ENCODE measurements at places on chromosomes 5 and 9.
A peak's percentile ranks its signal among the peaks of the same experiment; 100 is the strongest.

- DNase-seq = peak; percentile 29
These were observed 211.5 kb upstream of the NREP start for GRCh38 chr5:111968459-111968858.

GRCh38 chr9:89471390-89471789 is 26.5 kb downstream of the SEMA4D start:
- no peak for DNase-seq

DNA sequence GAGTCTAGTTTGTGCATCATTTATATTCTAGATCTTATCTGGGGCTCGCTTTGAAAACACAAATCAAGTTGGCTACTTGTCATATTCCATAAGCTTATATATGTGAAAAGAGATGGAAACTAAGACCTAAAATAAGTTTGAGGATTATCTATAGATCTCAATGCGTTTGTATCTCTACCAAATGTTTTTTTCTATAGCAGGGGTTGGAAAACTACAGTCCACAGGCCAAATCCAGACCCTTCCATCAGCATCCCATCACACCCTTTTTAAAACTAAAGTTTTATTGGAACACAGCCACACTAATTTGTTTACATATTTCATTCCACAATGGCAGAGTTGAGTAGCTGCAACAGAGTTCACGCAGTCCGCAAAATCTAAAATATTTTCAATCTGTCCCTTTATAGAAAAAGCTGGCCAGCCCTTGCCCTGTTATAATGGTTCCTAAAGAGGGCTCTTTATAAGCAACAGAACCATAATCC is 230.0 kb downstream of the ADAMTSL1 start:
- no peak for DNase-seq

- no peak for DNase-seq
These were observed 199.9 kb downstream of the ADAMTS12 start for GRCh38 chr5:33691856-33692255.

DNA sequence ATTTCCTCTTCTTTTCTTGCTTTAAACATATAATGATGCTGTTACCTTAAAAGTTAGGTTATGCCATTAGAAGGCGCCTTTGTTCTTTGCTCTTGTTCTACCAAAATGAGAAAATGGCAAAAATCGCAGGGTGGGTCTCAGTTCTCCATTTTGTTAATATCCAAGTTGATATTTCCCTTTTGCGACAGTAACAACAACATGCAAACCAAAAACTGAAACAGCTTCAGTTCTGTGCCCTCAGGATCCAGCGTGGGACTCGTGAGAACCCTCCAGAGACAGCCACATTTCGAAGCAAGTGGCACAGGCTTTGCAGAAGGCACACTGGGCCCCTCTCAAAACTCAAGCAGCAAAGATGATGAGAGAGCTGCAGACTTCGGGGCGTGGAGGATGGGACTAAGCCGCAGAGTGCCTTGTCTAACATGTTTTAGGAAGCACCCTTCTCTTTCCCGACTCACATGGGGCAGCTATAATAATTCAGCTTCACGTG is 33.0 kb upstream of the LCP2 start:
- DNase-seq = no peak

- no peak for DNase-seq
These were observed 132.0 kb upstream of the NFIB start for GRCh38 chr9:14445946-14446345.

DNA sequence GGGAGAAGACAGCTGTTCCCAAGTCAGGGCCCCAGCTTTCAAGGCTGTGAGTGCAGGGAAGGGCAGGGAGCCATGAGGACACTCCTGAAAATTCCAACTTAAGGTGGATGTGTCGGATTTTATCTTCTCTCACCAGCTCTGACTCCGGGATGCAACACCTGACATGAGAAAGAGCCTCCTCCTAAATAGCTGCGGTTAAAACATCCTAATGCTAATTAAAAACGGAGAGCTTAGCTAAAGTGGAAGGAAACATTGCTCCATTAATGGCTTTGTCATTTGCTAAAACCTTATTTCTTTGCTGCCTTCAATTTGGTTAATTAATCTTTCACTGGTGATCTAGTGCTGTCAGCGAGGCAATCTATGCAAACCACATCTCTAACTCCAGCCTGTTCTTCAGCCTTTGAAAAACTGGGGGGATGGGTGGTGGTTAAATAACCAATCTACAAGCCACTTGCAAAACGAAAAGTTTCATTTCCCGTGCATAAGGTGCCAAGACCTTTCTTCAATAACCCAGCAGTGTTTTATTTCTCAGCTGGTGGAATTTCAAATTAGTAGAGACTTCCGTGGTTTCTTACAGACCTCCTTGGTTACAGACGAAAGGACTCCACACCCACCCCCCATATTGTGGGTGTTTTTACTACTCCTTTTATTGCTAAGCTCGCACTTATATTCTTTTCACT is 379.6 kb downstream of the MLLT3 start:
- peak; percentile 81 for DNase-seq

GRCh38 chr5:122985954-122986721 is 50.4 kb downstream of the PPIC start:
- peak; percentile 47 for DNase-seq

DNA sequence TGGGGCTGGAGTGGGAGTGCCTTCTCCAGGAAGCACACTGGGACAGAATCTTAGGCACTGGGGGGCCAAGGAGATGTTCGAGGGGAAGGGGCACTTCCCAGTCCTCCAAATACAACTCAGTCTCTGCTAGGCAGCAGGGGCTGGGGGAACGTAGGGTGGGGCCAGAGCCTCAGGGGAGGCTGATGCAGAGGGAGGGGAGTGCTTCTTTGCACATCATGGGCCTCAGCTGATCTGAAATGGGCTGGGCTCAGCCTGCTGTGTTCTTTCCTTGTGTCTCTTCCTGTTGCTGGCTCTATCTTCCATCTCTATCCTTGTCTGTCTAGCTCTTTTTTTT is 15.6 kb downstream of the PSD2 start:
- no peak for DNase-seq

- DNase-seq = no peak
These were observed 55.1 kb upstream of the TEX48 start for GRCh38 chr9:114737118-114737517.

GRCh38 chr9:36040271-36040925 is 3.7 kb downstream of the RECK start:
- no peak for DNase-seq

GRCh38 chr9:128390150-128390812 is 19.1 kb downstream of the URM1 start:
- no peak for DNase-seq

DNA sequence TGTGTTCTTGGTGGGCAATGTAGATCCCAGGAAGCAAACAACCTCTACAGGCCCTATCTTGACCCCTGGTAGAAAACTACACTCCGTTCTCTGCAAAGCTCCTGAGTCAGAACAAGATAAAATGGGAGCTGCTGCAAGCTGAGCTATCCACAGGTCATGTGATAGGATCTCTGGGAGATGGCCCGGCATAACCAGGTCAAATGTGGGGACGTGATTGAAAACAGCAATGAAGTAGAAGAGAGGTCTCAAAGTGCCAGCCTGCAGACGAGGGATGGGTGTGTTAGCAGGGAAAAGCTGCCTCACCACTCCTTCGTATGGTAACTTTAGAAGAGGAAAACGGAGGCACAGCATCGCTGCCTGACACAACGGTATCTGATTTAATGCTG is 25.0 kb downstream of the NRG2 start:
- no peak for DNase-seq

- no peak for DNase-seq
These were observed 169.2 kb upstream of the MAP1B start for GRCh38 chr5:71937921-71938698.

DNA sequence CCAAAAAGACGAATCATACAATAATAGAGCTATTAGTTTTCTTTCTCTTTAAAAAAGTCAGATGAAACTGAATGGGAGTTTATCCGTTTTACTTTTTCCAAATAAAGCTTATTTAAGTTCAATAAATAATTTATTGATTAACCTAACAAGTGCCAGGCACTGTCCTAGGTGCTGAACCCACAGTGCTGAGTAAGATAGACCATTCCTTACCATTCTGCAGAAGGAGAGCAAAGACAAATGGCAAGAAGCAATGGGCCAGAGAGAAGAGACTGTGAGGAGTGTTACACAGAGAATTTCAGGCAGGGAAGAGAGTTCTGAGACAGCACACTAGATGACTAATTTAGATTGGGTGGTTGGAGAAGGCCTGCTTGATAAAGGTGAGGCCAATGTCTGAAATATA is 127.2 kb downstream of the AUH start:
- DNase-seq = no peak

GRCh38 chr5:29263915-29264351 is 1929.6 kb upstream of the CDH6 start:
- DNase-seq = no peak

GRCh38 chr5:123217173-123217572 is 128.1 kb downstream of the PRDM6 start:
- DNase-seq = no peak

- no peak for DNase-seq
These were observed 29.2 kb downstream of the NR4A3 start for GRCh38 chr9:99850736-99851499.

GRCh38 chr5:16654647-16655334 is 38.0 kb upstream of the RETREG1 start:
- DNase-seq = no peak

- DNase-seq = peak; percentile 17
These were observed 820 bp downstream of the FBP1 start for GRCh38 chr9:94638335-94639060.

DNA sequence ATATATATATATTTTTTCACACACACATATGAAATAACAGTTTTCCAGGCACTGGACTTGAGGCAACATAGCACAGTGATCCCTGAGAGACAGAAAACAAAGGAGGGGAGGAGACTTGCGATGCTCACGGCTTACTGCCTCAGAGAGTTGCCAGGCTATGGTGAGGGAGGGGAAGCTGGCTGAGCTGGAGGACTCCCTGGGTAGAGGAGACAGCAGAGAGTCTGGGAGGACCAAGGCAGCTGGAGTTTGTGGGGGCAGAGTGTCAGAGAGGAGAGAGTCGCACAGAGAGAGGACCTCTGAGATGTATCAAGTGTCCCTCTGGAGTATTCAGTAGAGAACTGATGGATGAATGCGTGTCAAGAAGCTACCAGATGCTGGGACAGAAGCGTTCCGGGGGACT is 23.1 kb upstream of the QSOX2 start:
- DNase-seq = no peak

GRCh38 chr9:80552931-80553330 is 981.2 kb downstream of the TLE4 start:
- no peak for DNase-seq

GRCh38 chr5:138990986-138991590 is 116.0 kb upstream of the LRRTM2 start:
- DNase-seq = no peak

GRCh38 chr9:121073038-121073437 is 1.7 kb upstream of the CNTRL start:
- DNase-seq = peak; percentile 85

DNA sequence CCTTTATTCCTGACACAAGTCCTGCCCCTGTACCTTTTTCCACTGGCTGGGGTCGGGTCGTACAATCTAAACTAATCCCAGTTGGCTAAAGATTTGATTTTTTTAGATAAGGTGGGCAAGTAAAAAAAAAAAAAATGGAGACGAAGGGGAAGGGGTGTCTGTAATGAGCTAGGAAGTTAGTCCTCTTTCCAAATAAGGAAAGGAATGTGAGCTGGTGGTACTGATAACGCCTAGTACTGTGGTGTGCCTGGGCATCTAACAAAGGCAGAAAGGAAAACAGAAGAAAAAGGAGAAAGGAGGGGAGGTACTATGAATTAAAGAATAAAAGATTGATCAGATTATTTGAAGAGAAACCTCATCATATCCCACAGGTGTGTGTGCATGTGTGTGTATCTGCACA is 21.3 kb downstream of the PRDM9 start:
- no peak for DNase-seq

DNA sequence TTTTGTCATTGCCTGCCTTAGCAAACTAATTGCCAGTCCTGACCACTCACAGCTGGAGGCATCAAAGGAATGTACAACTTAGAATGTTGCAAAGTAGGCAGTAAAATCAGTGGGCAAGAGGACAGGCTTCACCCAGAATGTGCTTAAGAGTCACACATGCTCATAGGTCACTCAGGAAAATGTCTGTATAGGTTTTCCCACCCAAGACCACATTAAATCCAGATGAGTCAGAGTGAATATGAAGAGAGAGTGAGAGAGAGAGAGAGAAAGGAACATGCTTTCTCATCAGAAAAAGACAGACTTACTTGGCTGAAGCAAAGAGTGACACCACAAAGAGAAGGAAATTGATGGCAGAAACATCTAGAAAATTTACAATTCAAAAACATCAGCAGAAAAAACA is 37.9 kb downstream of the PLEKHG4B start:
- no peak for DNase-seq

- DNase-seq = no peak
These were observed 99.9 kb upstream of the KCNN2 start for GRCh38 chr5:114261989-114262388.

GRCh38 chr5:163913548-163913947 is 408.1 kb downstream of the MAT2B start:
- DNase-seq = peak; percentile 70

GRCh38 chr5:171945476-171945875 is 61.0 kb downstream of the FBXW11 start:
- no peak for DNase-seq

GRCh38 chr5:151237685-151238084 is 13.8 kb upstream of the CCDC69 start:
- DNase-seq = no peak

GRCh38 chr9:2725126-2725525 is 7.8 kb downstream of the KCNV2 start:
- no peak for DNase-seq

DNA sequence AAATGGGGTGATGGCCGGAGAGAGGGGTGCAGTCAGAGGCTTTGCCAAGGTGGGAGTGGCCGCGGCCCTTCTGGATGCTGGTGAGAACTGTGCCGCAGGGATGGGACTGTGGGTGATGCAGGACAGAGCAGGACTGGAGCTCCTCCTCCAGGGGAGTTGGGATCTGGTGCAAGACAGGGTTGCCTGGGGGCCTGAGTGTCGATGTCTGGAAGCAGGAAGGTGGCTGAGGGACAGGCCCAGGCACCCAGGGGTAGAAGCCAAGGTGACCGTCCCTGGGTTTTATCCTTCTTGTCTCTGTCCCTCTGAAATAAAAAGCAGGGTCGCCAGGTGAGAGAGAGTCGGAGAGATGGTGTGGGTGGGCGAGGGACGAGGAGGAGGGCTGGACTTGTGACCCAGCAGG is 89.1 kb upstream of the IER5L start:
- DNase-seq = no peak

DNA sequence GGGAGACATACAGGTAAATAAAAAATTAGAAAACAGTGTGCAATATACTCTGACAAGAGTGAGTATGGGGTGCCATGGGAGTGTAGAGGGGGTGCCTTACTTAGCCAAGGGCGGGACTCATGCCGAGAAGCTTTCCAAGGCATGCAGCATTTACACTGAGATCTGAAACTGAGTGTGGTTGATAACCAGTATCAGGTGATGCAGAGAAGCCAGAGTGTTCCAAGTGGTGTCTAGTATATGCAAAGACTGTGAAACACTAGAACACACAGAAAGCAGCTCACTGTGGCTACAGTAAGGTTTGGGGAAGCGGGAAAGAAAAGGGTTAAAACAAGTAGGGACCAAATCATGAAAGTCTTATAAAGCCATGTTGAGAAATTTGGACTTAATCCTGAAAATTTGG is 30.5 kb upstream of the ERBIN start:
- DNase-seq = no peak

- no peak for DNase-seq
These were observed 19.7 kb upstream of the GRIA1 start for GRCh38 chr5:153470736-153471135.

- no peak for DNase-seq
These were observed 154.8 kb downstream of the GADD45G start for GRCh38 chr9:89759572-89759971.

- DNase-seq = no peak
These were observed 253.1 kb upstream of the PANK3 start for GRCh38 chr5:168832308-168832707.
